ENCODE measurements at places on chromosomes 2 and 18.

DNA sequence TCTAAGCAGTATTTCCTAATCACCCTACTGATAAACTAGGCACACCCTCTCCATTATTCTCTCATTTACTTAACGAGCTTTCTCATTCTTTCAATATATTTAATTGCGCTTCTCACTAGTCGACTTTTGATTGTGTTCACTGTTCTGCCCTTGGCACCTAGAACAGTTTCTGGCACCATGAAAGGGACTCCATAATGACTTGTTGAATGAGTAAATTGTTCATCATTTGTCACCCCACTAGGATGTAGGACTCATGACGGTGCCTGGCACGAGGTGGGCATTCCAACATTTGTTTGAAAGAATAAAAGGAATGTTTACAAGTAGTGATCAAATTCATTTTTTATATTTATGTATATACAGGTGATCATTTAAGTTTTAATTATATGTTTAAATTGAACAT is 123.7 kb downstream of the DIS3L2 start:
- no peak for DNase-seq

GRCh38 chr2:169072163-169072925 is 3.0 kb downstream of the DHRS9 start:
- DNase-seq = no peak

DNA sequence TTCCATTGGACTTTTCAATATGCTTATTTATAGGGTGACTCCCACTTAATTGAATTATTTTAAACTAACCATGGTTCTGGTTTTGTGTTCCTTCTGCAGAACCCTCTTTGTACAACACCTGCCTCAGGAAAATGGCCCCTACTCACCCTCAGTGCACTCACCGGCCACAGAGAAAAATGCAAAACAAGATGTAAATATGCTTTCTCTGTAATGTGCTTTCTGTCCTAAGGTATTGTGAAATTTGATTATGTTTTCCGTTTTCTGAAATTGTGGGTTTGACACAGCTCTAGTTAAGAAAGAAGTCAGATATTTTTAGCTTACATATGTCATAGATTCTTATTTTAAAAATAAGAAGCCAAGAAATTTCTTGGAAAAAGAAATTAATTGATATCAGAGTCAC is 357.7 kb upstream of the SMIM21 start:
- no peak for DNase-seq

- no peak for DNase-seq
Observed at GRCh38 chr2:23506531-23507266, 121.7 kb downstream of the KLHL29 start.

- DNase-seq = peak; percentile 70
Observed at GRCh38 chr2:224401641-224402342, at the start of gene FAM124B. Gene FAM124B (minus strand): TSS chr2:224402107. CDS start chr2:224401768, 339 bp downstream.

DNA sequence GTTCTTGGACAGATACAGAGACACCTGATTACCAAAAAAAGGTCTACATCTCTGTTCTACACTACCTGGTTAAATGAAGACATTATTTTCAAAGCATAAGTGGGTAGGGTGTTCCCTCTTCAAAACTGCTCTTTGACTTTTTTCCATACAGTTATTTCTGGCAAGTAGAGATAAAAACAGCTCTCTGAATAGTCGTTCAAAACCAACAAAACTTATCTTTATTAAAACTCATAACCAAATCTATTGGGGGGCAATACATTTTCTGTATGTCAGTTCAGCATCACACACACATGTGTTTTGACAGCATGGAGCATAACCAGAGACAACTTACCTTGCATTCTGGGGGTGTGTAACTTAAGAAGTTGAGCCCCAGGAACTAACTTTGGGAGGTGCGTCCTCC is 149.0 kb upstream of the EPC2 start:
- DNase-seq = no peak
